A549 treated with CpdA at 1 μM for 4 hours (cell line): ENCODE measurements at places on chromosomes 5 and 9. TPM values are rescaled to one million over a fixed set of nuclear protein-coding genes. Genes with fewer than 3 reads are reported as not detected.

Gene POLR3G
- total RNA-seq: 14.6 to 21.6 TPM (median 16.7 TPM) in 5 replicates

Gene MTMR12
- 12.9 to 17.0 TPM (median 16.1 TPM) in 5 replicates for total RNA-seq

Gene ORM2
- not detected in 5 replicates for total RNA-seq

Gene OGN
- not detected in 5 replicates for total RNA-seq

Gene ENHO
- 1.3 to 2.3 TPM (median 2.0 TPM) in 5 replicates for total RNA-seq

Gene THBS4
- total RNA-seq: 0.06 to 0.14 TPM in 2 of 5 replicates, not detected in the others
